NCI-H1417 (cell line): ENCODE measurements at places on chromosomes 2 and 18.

- peak; percentile 52 for DNase-seq
Observed at GRCh38 chr2:34570266-34570872, 971.3 kb upstream of the FAM98A start.

GRCh38 chr2:49860170-49860569, 705.9 kb upstream of the FSHR start:
- DNase-seq = no peak

- DNase-seq = no peak
Observed at GRCh38 chr2:207502577-207503198, 27.1 kb upstream of the CREB1 start.

DNA sequence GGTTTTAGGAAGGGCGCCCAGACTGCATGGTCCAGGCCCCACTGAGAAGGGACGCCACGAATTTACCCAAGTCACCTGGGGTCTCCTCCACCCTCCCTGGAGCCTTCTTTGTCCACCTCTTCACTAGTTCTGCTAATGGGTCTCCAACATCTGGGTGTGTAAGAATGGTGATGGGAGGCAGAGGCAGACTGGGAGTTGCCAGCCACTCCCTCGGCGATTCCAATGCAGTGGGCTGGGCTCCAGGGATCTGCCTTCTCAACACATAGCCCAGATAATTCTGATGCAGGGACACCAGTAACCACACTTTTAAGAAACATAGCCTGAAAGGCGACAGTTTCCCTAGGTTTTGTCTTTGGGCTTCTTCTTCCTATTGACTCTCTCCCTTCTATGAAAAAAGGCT, 39.1 kb downstream of the MRPL44 start:
- no peak for DNase-seq

DNA sequence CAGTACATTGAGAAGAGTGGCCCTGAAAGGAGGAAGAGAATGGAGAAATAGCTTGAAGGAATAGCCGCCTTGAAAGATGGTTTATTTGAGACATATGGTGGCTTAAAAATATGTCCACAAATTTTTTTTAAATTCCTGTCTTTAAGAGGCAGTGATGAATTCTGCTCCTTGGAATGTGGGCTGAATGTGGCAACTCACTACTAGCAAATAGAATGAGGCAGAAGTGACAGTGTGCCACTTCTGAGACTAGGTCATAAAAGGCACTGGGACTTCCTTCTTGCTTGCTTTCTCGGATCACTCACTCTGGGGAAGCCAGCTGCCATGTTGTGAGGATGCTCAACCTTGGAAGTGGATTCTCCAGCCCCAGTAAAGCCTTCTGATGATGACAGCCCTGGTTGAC, 67.0 kb downstream of the FAM161A start:
- DNase-seq = no peak

DNA sequence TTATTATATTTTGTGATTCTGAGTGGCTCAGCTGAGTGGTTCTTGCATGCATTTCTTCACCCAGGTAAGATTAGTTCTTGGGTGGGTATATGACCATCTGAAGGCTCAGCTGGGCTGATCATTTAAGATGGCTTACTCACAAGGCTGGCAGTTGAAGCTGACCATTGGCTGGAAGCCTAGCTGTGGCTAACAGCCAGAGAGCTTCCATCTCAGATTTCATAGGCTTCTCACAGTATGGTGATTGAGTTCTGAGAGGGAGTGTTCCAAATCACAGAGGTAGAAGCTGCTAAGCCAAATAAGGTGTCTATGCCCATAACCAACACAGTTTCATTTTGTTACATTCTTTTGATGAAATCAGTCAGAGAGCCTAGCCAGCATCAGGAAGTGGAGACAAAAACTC, 117.4 kb upstream of the RPRM start:
- DNase-seq = no peak

DNA sequence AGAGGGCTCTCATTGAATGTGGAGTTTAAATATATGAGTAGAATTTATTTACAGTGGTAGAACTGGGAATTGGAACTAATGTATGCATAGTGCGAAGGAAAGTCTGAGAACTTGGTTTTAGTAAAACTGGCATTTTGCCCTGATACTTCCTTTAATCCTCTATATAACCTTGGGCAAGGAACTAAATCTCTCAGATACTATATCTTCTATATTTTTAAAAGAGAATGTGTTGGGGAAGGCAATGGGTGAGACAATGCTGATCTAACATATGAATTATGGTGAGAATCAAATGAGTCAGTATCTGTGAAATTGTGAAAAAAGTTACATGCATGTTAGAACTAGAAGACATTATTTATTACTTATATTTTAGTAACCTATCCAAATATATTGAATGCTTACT, 2109.4 kb upstream of the PIK3C3 start:
- no peak for DNase-seq
